ENCODE measurements at places on chromosomes 5 and 9. TPM values are rescaled to one million over a fixed set of nuclear protein-coding genes. Genes with fewer than 3 reads are reported as not detected.

Gene ENHO
- 3.9 TPM for total RNA-seq

Gene KCNMB1
- 0.23 TPM for total RNA-seq

Gene PCDHAC1
- total RNA-seq, result 0.28 TPM

Gene NPDC1
- total RNA-seq, result 16.6 TPM

Gene SLC12A7
- total RNA-seq, result 56.5 TPM

Gene TRPM3
- 0.38 TPM for total RNA-seq

Gene ARID3C
- total RNA-seq, result 8.8 TPM

Gene IRF1
- total RNA-seq, result 24.8 TPM

Gene IL4
- total RNA-seq, result not detected

Gene CCDC192
- total RNA-seq, result not detected
